ENCODE measurements at places on chromosomes 2 and 18. TPM values are rescaled to one million over a fixed set of nuclear protein-coding genes. Genes with fewer than 3 reads are reported as not detected.

Gene ZSWIM2
- 0.06 TPM for total RNA-seq

Gene KDSR
- 33.2 TPM for total RNA-seq

Gene ESPNL
- 14.2 TPM for total RNA-seq

GRCh38 chr2:230602562-230603230 is 109.9 kb upstream of the CAB39 start:
- DNase-seq = no peak

DNA sequence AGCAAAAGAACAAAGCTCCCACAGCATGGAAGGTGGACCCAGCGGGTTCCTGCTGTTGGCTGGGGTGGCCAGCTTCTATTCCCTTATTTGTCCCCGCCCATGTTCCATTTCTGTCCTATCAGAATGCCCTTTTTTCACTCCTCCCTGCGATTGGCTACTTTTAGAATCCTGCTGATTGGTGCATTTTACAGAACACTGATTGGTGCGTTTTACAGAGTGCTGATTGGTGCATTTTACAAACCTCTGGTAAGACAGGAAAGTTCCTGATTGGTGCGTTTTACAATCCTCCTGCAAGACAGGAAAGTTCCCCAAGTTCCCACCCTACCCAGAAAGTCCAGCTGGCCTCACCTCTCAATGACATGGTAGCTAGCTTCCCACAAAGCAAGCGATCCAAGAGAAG is 40.2 kb upstream of the UGP2 start:
- DNase-seq = no peak

DNA sequence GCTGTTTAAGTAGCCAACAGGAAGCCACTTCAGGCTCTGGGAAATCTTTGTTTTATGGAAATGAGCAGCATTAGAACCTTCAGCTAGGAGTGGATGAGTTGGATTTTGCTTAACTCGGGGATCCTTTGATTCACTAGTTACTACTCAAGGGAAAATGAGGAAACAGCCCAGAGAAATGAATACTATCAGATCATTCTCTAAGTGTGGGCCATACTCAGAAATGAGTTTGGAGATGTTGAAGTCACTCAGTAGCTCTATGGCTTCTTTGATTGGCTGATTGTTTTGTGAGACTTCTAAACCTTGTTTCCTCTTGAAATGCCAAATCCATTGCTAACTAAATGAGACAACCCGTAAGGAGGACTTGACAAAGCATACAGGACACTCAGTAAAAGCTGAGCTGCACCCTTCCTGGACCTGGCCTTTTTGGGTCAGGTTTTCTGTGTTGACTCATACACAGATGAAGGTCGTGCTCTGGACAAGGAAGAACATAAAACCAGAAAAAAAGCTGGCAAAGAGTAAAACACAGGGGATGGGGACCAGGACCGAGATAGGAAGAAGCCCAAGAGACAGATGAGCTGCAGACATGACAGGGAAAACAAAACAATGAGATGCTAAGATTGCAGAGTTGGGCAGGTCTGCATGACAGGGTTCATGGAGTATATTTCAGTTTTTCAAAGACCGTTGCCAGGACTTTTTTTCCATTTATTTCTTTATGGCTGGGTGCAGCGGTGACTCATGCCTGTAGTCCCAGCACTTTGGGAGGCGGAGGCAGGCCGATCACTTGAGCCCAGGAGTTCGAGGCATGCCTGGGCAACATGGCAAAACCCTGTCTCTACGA is 41.6 kb downstream of the INO80C start:
- peak; percentile 39 for DNase-seq

All from LHCN-M2 (cell line).